ENCODE measurements at places on chromosomes 3 and 15. TPM values are rescaled to one million over a fixed set of nuclear protein-coding genes. Genes with fewer than 3 reads are reported as not detected.

The TGM4 gene
- total RNA-seq, result not detected

The CFAP91 gene
- total RNA-seq, result not detected

The FBXW12 gene
- not detected for total RNA-seq

The SPG21 gene
- 57.1 TPM for total RNA-seq

The C3orf33 gene
- total RNA-seq, result 2.0 TPM

The ZNF662 gene
- 5.6 TPM for total RNA-seq

The BCHE gene
- total RNA-seq, result not detected

The BLM gene
- 3.5 TPM for total RNA-seq

The CMTM8 gene
- total RNA-seq, result 7.9 TPM

The UCN2 gene
- total RNA-seq, result 0.51 TPM

The DAZL gene
- not detected for total RNA-seq

The SLITRK3 gene
- not detected for total RNA-seq

The RAD51 gene
- 0.51 TPM for total RNA-seq

The TRPM1 gene
- total RNA-seq, result not detected

The SENP8 gene
- 1.5 TPM for total RNA-seq

The POLR2M gene
- total RNA-seq, result 105 TPM

The SLC35G2 gene
- not detected for total RNA-seq

The ALPK3 gene
- 0.30 TPM for total RNA-seq

The PCYT1A gene
- 63.7 TPM for total RNA-seq

The CHDH gene
- total RNA-seq, result 0.27 TPM

The STRA6 gene
- not detected for total RNA-seq

The IQCF2 gene
- total RNA-seq, result not detected

The CGNL1 gene
- total RNA-seq, result not detected

The RHOV gene
- total RNA-seq, result not detected

The SLC28A2 gene
- not detected for total RNA-seq

The TRIM71 gene
- 0.20 TPM for total RNA-seq

The SEMA5B gene
- not detected for total RNA-seq

The ZKSCAN7 gene
- 4.5 TPM for total RNA-seq

The LRRC2 gene
- total RNA-seq, result not detected

The LEKR1 gene
- total RNA-seq, result 2.5 TPM

The AADAC gene
- not detected for total RNA-seq

The HACL1 gene
- 41.4 TPM for total RNA-seq

The IQSEC1 gene
- total RNA-seq, result 51.8 TPM

The MYRIP gene
- total RNA-seq, result not detected

The ERICH6 gene
- 1.4 TPM for total RNA-seq

The CAMP gene
- total RNA-seq, result not detected

The ABCC5 gene
- 22.0 TPM for total RNA-seq

The LYSMD4 gene
- 7.9 TPM for total RNA-seq

The LRTM1 gene
- not detected for total RNA-seq

The IL5RA gene
- total RNA-seq, result not detected

The LRRC31 gene
- total RNA-seq, result not detected

The GOLGA8N gene
- 9.8 TPM for total RNA-seq

The MCF2L2 gene
- total RNA-seq, result 0.67 TPM

The SHQ1 gene
- total RNA-seq, result 14.1 TPM

The COL6A5 gene
- not detected for total RNA-seq

The RBPMS2 gene
- total RNA-seq, result 1.2 TPM

The NCKIPSD gene
- 13.7 TPM for total RNA-seq

The OCA2 gene
- not detected for total RNA-seq

The EEFSEC gene
- 17.3 TPM for total RNA-seq

The KBTBD13 gene
- total RNA-seq, result not detected

The TMCO5A gene
- not detected for total RNA-seq

The GNB5 gene
- 80.0 TPM for total RNA-seq

The CLRN1 gene
- not detected for total RNA-seq

The XCR1 gene
- total RNA-seq, result 0.05 TPM

The MCTP2 gene
- 17.0 TPM for total RNA-seq

The ZNF619 gene
- total RNA-seq, result 13.9 TPM

The ITIH3 gene
- total RNA-seq, result not detected

The LSG1 gene
- total RNA-seq, result 33.5 TPM

The JMJD7 gene
- total RNA-seq, result 75.8 TPM

The STRC gene
- total RNA-seq, result 2.0 TPM

Measured in naive thymus-derived CD4-positive, alpha-beta T cell (primary cell).